ENCODE measurements at places on chromosomes 12 and 14. TPM values are rescaled to one million over a fixed set of nuclear protein-coding genes. Genes with fewer than 3 reads are reported as not detected.

GRCh38 chr12:86249851-86250250 lies 6.3 kb downstream of the MGAT4C start:
- no peaks in the 10 kb centered on the region for H3K36me3 ChIP-seq
- H3K27me3 ChIP-seq = no peaks in the 10 kb centered on the region
- H3K4me3 ChIP-seq = no peak overlapping the region

DNA sequence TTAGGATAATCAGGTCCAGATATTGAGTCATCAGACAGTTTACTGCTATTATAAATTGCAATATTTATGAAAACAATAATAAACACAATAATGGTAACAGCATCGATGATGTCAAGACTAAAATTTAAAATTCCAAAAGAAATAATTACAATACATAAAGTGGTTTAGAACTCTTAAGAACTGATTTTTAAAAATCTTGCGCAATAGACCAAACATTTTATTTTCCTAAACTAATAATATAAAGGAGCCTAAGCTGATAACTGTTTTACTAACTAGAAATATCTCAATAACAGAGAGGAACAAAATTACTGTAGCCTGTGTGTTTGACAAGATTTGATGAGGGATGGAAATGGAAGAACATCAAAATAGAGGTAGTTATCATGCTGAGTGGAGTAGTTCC lies 93.9 kb upstream of the TRHDE start:
- H3K4me3 ChIP-seq = no peak overlapping the region
- DNase-seq = no peak
- no peak overlapping the region for H3K27ac ChIP-seq
- no peaks in the 10 kb centered on the region for H3K4me1 ChIP-seq
- H3K36me3 ChIP-seq = no peaks in the 10 kb centered on the region

DNA sequence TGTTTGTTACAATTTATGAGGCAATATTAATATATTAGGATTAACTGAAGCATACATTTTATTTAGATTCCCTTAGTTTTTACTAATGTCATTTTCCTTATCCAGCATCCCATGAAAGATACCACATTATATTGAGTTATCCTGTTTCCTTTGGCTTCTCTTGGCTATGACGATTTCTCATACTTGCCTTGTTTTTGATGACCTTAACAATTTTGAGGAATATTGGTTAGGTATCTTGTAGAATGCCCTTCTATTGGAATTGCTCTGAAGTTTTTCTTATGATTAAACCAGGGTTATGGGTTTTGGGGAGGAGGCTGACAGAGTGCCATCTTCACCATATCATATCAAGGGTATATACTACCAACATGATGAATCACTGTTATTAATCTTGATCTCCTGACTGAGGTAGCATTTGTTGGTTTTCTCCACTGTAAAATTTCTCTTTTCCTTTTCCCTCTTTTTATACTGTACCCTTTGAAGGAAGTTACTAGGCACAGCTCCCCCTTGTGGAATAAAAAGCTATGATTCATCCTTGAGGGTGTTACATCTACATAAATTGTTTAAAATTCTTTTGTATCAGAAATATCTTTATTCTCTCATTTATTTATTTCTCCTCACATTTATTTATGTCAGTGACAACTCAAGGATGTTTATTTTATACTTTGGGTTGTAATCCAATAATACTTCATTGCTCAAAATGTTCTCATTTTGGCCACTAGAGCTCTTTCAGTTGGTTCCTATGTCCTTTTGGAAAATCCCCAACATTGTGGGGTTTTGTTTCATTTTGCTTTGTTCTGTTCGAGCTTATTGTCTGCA lies 239.0 kb downstream of the SLC16A7 start:
- H3K27me3 ChIP-seq = no peaks in the 10 kb centered on the region
- no peak overlapping the region for H3K27ac ChIP-seq
- DNase-seq = peak; percentile 37
- no peak overlapping the region for H3K4me3 ChIP-seq
- H3K4me1 ChIP-seq = no peaks in the 10 kb centered on the region

DNA sequence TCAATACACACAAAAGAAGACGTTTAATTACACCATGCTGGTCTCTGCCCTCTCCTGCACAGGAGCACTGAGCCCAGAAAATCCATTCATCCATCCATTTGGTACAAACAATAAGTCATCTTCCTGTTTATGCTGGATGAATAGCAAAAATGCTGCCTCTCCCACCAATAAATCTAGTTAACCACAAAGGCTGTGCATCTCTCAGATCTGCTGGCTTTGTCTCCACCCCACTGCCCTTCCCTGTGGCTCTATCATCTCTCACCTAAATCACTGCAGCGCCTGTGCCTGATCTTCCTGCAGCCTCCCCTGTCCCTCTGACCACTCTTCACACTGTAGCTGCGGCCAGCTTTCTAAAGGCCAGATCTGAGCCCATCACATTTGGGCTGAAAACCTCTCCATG lies 72.9 kb upstream of the DDX11 start:
- DNase-seq = no peak
- H3K27ac ChIP-seq = no peak overlapping the region
- H3K4me1 ChIP-seq = no peaks in the 10 kb centered on the region
- H3K27me3 ChIP-seq = no peaks in the 10 kb centered on the region
- no peaks in the 10 kb centered on the region for H3K36me3 ChIP-seq
- no peak overlapping the region for H3K4me3 ChIP-seq

GRCh38 chr12:7853557-7853956 lies 19.2 kb downstream of the SLC2A14 start:
- H3K4me1 ChIP-seq = peaks cover 4% of the 10 kb centered on the region
- H3K4me3 ChIP-seq = no peak overlapping the region
- H3K36me3 ChIP-seq = no peaks in the 10 kb centered on the region
- no peak for DNase-seq

MMP17 gene
- 0.40 TPM for total RNA-seq
